ENCODE measurements at places on chromosomes 12 and 14.

DNA sequence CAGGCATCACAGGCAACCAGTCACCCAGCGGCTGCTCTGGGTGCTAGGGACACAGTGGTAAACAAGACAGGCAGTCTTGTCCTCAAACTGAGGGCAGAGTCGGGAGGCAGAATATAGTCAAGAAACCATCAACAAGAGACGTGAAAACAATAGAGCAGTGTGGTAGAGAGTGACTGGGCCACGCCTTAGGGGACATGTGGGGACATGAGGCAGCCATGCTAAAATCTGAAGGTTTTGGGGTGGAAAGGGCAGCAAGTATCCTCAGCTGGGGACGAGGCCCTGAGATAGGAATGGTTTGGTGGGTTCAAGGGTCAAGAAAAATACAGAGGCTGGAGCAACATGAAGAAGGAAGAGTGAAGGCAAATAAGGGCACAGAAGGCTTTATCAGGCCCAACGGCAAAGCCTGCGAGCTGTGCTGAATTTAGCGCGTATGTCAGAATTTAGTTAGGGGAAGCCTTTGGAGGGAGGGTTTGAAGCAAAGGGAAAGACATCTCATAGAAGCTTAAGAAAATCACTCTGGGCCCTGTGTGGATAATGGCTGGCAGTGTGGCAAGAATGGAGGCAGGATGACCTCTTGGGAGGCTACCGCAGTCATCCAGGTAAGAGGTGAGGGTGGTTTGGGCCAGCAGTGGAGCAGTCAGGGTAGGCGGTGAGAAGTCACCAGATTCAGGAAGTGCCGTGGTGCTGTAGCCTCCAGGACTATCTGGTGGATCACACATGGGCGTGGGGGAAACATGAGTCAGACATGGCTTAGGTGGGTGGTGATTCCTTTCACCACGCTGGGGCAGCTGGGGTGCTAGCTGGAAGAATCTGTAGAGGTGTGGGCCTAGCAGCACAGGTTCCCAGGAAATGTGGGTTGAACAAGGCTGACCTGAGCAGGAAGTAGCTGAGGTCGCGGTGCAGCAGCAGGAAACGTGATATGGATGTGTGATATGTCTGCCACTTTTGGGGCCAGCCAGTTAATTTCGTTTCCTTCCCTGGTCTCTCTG, 3.0 kb downstream of the EVL start:
- no peak for DNase-seq

- no peak for DNase-seq
These were observed 7.6 kb downstream of the TMEM179 start for GRCh38 chr14:104596927-104597351.

GRCh38 chr12:28830491-28830890, 318.6 kb upstream of the FAR2 start:
- DNase-seq, result no peak

GRCh38 chr12:118269806-118270205, 102.9 kb downstream of the TAOK3 start:
- DNase-seq, result no peak

GRCh38 chr12:1457901-1458300, 136.5 kb downstream of the FBXL14 start:
- no peak for DNase-seq

GRCh38 chr12:120529641-120530417, 871 bp upstream of the COQ5 start:
- DNase-seq, result no peak

- no peak for DNase-seq
These were observed 1758.1 kb upstream of the SEL1L start for GRCh38 chr14:83291714-83292113.

- DNase-seq, result no peak
These were observed 6.3 kb upstream of the TPCN1 start for GRCh38 chr12:113214895-113215400.
